ENCODE measurements at places on chromosomes 1 and 21.

DNA sequence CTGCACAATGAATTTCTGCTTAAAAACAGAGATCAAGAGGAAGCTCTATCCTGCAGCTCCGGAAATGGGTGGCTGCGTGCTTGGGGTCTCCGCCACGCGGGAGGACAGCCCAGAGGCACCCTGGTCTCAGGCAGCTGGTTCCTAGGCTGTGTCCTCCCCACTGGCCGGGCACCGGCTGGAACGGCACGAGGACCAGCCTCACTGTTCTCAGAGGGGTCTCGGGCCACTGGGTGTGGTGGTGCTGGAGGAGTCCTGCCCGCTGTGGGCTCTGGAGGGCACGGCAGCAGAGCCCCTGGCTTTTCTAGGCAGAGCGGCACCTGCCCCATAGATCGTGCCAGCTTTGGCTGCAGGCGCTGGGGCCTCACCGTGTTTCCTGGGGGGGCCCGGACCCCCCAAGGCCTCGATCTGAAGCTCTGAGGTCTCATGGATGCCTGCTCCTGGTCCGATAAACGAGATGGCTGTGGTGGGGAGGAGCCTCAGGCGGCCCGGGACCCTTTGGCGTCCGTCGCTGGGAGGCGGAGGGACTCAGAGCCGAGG lies 8.2 kb upstream of the RNF223 start:
- DNase-seq = no peak

GRCh38 chr1:234125283-234125682 lies 220.8 kb downstream of the SLC35F3 start:
- no peak for DNase-seq

DNA sequence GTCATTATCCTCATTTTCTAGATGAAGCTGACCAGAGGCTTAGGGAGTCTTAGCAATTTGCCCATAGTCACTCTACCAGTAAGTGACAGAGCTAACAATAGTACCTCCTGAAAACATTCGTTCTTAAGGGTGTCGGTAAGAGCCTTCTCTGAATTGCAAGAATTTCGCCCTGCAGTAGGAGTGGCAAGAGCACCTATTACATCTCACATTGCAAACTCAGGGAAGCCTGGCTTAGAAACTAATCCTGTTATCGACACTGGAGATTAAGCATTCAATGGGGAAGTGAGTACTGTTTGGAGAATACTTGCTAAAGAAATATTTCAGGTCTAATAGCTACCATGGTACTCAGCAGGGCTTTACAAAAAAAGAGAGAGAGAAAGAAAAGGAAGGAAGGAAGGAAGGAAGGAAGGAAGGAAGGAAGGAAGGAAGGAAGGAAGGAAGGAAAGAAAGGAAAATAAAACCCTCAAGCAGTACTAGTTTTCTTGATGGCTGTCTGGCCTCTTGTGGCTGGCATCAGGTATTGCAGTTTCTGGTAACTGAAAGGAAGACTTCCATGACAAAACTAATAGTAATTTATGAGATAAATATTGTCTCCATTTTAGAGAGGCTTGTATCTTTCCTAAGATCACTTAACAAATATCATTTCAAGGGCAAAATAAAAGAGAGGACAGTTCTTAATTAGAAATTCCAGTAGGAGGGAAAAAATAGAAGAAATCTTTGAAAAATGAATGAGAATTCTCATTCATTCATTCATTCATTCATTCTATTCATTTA lies 10.4 kb downstream of the C1orf226 start:
- DNase-seq = no peak

DNA sequence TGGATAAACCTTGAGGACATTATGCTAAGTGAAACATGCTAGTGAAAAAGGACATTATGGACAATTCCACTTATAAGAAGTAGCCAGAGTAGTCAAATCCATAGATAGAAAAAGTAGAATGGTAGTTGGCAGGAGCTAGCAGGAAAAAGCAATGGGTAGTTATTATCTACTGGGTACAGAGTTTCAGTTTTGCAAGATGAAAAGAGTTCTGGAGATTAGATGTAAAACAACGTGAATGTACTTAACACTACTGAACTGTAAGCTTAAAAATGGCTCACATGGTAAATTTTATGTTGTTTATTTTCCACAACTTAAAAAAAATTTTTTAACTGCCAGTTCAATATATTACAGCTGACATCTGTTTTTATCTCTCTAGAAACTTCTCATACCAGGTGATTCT lies 19.4 kb downstream of the JAK1 start:
- no peak for DNase-seq

GRCh38 chr1:167612587-167613385 lies 17.2 kb upstream of the RCSD1 start:
- DNase-seq = no peak

GRCh38 chr1:2224170-2224584 lies 3.9 kb upstream of the SKI start:
- DNase-seq = no peak

- DNase-seq = no peak
These were observed 15.0 kb downstream of the PCSK9 start for GRCh38 chr1:55054396-55054795.

DNA sequence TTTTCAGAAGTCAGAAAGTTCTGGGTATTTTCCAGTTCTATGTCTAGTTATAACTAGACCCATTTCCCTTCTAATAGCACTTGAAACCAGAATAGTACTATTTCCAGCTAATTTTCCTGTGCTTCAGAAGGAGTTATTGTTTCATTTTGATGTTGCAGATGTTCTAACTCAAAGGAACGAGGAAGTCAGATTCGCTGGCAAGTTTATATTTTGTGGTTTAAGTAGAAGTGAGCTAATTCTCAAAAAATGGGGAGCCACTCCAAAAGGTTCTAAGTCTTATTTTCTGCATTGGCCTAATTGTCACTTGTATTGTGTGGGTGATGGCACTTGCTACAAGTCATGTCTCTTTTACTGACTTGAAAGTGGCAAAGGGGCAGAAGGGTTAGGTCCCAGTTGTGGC lies 18.1 kb downstream of the CCDC185 start:
- no peak for DNase-seq

- DNase-seq = no peak
These were observed 24.9 kb downstream of the PCAT6 start for GRCh38 chr1:202835548-202836072.

DNA sequence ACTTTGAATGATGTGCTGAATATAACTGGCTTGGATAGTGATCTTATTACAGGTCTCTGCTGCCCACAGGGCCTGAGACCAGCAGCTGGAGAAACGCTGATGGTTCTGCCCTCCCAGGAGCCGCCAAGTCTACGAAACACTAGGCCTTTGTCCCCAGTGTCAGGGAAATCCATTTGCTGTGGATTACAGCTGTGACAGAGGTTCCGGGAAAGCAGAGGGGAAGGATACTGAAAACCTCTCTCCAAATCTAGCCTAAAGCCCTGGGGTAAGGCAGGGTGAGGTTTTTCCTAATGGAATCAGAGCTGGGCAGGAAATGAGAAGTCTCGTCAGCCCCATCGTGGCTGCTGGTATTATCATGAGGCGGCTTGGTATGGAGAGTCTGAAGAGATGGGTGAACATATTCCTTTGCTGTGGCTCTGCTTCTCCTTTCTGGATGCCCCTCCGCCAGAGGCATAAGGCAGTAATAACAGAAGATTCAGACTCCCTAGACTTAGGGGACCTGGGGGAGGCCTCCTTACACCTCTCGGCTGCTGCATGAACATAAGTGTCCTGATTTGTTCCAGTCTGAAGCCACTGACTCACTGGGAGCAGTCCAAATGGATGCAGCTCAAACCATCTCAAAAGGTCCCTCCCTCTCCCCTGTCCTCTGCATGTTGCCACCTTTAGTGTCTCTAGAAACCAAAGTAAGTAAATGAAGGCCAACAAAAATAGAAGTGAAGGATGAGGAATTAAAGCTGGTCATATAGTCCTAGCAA lies 48.1 kb downstream of the PHC2 start:
- no peak for DNase-seq

GRCh38 chr1:82593561-82593960 lies 792.8 kb downstream of the ADGRL2 start:
- no peak for DNase-seq

DNA sequence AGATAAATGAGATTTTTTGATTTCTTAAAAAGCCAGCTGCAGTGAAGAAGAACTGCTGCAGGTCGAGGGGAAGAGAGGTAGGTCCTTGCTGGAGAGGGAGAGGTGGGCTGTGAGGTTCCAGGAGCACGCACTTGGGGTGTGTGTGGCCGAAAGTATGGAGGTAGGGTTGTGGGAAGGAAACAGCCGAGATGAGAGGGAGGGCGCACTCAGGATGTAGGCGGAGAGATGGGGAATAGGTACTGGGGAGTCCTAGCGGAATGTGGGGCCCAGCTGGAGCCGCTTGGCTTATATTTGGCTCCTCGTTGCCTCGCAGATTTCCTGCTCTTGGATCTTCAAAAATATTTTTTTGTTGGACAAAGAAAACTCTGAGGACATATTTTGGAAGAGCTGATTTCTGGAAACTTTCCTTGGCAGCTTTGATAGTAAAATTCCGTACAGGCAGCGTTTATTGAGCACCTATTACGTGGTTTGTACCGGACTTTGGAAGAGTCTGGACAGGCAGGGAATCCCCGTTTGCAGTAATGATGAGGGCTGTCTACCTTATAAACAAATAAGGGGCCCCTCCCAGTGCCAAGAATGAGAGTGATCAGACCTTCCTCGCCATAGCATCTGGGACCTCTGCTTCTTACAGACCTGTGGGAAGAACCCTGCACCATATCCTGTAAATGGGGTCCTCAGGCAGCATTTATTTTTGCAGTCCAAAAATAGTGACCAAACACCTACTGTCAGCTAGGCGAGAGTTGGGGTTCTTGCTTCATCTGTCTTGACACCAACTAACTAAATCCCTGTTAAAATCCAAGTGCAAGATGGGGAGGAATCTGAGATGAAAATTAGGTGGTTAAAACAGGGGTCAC lies 1.5 kb downstream of the LRRC8D start:
- no peak for DNase-seq

GRCh38 chr1:57788313-57788712 lies 364.5 kb upstream of the DAB1 start:
- no peak for DNase-seq

GRCh38 chr1:174007851-174008250 lies 14.3 kb downstream of the RC3H1 start:
- no peak for DNase-seq

DNA sequence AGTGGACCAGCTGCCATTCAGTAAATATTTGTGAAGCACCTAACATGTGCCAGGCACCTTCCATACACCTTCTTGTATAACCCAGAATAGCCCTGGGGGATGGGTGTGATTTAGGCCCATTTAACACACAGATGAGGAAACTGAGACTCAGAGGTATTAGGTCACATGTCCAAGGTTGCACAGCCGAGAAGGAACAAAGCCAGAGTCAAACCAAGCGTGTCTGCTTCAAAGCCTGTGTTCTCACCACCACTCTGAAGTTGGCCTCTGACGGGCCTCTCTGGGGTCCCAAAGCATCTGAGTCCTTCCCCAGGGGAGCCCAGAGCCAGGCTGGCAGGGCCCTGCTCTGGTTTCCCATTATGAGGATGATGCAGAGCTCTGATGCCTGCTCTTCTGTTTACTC lies 65.1 kb downstream of the LACTBL1 start:
- no peak for DNase-seq

DNA sequence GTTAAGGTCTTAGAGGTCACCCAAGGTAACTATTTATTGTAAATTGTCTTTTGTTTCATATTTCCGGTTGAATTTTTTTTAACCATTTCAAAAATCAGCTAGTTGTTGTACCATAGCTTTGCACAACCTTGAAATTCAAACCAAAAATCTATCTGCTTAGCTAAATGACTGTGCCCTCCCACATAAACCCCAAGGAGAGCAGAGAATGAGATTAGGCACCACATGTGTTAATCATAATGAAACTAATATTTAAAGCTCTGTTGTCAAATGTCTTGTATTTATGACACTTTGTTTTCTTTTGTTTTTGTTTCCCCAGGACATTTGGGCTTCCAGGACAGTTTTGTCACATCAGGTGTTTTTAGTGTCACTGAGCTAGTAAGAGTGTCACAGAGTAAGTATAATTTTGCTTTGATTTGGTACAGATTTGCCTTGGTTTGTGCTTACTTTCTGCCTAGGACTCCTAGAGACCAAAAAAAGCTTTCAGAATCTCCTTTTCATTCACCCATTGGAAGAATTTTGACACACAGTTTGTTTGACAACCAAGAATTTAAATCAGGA lies 249.9 kb downstream of the NFIA start:
- no peak for DNase-seq

DNA sequence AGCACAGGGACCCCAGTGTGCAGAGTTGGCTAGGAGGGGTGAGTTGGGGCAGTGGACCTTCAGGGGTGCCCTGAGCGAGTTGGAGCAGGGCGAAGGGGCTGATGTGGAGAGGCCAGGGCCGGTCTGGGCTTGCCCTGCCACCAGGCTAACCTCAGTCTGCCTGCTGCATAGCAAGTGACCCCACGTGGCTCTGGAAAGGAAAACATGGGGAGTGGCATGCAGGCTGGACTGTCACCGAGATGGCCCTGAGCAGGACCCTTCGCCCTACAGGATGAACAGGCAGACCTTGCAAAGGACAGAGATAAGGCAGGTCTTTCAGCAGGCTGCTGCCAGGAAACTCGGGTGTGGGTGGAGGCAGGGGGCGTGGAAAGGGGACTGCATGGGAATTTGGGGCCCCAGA lies 51.5 kb downstream of the FOXO6 start:
- DNase-seq = no peak

DNA sequence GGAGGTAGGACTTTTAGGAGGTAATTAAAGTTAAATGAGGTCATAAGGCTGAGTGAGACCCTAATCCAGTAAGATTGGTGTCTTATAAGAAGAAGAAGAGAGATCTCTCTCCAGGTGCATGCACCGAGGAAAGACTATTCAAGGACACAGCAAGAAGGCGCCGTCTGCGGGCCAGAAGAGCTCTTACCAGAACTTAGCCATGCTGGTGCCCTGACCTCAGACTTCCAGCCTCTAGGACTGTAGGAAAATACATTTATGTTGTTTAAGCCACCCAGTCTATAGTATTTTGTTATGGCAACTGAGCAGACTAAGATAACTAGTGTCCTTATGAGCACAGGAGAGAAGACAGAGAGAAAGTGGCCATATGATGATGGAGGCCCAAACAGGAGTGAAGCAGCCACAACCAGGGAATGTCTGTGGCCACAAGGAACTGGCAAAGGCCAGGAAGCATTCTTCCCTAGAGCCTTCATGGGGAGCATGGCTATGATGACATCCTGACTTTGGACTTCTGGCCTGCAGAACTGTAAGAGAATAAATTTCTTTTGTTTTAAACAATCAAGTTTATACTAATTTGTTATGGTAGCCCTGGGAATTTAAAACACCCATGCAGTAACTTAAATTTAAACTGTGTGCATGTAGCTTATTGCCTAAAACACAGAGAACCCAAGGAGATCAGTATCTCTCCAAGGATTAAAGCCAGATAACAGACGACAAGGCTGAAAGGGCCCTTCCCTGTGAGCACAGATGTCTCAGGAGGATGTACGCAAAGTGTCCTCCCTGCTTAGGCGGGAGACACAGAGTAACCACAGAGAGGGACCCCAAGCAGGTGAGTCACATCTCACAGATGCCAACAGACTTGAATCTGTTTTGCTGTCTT lies 9.9 kb upstream of the CD58 start:
- no peak for DNase-seq

- no peak for DNase-seq
These were observed 26.2 kb upstream of the TADA1 start for GRCh38 chr1:166902279-166902678.

DNA sequence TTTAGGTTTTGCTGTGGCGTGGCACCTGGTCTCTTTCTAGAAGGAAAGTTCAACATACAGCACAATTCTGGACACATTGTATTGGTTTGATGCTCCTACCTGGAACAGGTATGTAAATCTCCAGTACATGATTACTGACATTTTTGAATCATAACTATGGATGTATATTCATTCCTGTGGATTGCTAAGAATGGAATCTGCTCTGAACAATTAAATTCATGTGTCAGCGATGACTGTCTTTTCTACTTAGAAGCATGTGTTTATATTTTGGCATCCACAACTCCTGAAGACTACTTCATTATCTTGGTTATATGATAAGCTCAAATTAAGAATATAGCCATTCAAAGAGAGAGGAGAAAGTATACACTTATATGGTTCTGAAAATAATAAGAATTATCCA lies 291.8 kb downstream of the CHRM3 start:
- DNase-seq = no peak
